ENCODE measurements at places on chromosomes 1 and 21. TPM values are rescaled to one million over a fixed set of nuclear protein-coding genes. Genes with fewer than 3 reads are reported as not detected.

NUDT4B gene
- 2.4 TPM for total RNA-seq

BARHL2 gene
- total RNA-seq: not detected

LENEP gene
- total RNA-seq: 4.3 TPM

LCA5L gene
- total RNA-seq: not detected

SPRR2E gene
- not detected for total RNA-seq

KCND3 gene
- total RNA-seq: not detected

RNU1-1 gene
- 3,879 TPM for total RNA-seq

HCRTR1 gene
- not detected for total RNA-seq
